ENCODE measurements at places on chromosomes 16 and 17.
A peak's percentile ranks its signal among the peaks of the same experiment; 100 is the strongest.

- DNase-seq, result peak; percentile 80
Observed at GRCh38 chr16:546909-547770, 13.1 kb upstream of the PRR35 start.

- no peak for DNase-seq
Observed at GRCh38 chr17:65015855-65016254, 40.7 kb downstream of the GNA13 start.

- no peak for DNase-seq
Observed at GRCh38 chr16:10067835-10068234, 114.4 kb downstream of the GRIN2A start.

DNA sequence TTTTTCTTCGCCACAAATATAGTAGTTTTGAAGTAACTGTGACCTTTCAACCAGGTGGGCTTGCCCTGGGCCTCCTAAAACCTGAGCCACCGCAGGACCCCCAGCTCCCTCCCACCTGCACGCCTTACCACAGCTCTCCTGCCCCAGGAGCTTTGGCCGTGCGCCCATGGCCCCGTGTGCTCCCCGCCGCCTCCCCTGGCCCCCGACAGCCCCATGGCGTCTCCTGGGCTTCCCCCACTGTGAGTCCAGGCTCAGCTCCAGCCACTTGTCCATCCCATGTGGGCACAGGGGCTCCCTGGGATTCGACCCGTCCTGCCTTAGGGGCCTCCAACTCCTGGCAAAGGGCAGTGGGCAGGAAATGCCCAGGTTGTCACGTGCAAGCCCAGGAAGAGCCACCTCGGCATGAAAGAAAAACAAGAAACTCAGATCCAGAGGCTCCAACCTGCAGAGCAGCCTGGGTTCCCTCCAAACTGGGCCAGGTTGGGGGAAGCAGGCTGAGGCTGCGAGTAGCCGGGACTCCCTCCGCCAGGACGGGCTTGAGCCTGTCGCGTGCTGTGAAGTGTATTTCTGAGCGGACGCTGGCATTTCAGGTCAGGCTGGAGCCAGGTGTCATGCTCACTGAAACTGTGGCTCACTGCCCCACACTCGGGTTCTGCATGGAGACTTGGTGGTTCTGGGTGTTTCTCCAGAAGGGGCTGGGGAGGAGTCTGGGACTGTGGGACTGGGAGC, 5.8 kb downstream of the LGALS3BP start:
- DNase-seq, result no peak

DNA sequence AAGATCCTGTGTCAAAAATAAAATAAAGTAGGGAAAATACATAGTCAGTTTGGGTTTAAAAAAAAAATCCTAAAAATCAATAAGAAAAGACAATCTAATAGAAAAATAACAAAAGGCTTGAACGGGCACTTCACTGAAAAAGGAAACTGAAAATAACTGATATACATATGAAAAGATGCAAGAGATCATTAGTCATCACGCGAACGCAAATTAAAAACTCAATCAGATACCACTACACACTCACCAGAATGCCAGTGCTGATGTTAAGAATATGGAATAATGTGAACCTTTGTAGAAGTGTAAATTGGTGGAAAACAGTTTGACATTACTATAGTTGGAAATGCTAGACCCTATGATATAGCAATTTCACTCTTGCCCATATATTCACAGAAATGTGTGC, 14.6 kb downstream of the GNGT2 start:
- DNase-seq, result no peak

- no peak for DNase-seq
Observed at GRCh38 chr17:17790637-17791464, 45.9 kb downstream of the SREBF1 start.

GRCh38 chr17:64024781-64025731, 4.6 kb upstream of the ICAM2 start:
- DNase-seq, result no peak

GRCh38 chr17:38918129-38918913, 7.1 kb upstream of the LASP1NB start:
- no peak for DNase-seq

DNA sequence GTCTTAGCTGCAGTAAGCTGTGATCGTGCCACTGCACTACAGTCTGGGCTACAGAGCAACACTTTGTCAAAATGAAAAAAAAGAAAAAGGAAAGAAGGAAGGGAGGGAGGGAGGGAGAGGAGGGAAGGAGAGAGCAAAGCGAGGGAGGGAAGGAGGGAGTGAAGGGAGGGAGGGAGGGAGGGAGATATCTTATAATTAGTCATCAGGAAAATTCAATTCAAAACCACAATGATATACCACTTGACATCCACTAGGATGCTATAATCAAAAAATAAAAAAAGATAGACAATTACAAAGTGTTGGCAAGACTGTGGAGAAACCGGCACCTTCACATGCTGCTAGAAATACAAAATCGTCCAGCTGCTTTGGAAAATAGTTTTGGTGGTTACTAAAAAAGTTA, 93.8 kb downstream of the CDC27 start:
- DNase-seq, result no peak

DNA sequence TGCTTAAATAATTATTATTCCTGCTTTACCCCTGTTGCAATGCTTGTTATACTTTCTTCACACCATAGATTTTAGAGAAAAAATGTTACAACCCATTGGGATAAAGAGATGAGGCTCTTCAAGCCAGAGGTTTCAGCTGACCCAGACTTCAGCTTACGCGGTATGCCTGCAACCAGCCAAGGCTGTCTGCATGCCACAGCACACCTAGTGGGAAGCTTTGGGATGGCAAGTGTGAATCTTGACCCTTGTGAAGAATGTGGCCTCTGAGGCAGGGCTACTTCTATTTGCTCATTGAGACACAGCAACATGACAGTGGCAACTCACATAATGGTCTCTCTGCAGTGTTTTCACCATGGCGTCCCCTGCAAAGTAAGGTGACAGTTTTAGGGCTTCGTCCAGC, 193.9 kb upstream of the PIRT start:
- DNase-seq, result no peak

DNA sequence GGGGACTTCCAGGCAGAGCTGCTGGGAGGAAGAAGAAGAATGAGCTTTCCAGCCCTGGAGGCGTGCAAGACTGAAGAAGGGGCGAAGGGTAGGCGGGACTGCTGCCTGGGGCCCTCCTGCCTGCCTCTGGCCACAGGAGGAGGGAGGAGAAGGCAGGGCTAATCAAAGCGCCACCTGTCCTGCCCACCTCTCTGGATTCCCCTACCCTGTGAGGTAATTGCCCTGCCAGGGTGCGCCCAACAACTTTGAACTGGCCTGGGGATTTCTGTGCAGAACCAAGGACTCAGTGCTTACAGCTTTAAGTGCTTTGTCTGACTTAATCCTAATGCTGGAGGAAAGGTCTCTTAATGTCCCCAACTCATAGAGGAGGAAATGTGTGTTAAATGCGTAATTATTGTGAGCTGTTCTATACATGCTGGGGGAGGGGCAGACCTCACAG, at the start of gene NOXO1:
TSS of gene NOXO1 (minus strand) at position 72 of the 439 bp plus-strand sequence. CDS start 290 bp downstream, outside the sequence.
- no peak for DNase-seq
